ENCODE measurements at places on chromosomes 11 and 22.

DNA sequence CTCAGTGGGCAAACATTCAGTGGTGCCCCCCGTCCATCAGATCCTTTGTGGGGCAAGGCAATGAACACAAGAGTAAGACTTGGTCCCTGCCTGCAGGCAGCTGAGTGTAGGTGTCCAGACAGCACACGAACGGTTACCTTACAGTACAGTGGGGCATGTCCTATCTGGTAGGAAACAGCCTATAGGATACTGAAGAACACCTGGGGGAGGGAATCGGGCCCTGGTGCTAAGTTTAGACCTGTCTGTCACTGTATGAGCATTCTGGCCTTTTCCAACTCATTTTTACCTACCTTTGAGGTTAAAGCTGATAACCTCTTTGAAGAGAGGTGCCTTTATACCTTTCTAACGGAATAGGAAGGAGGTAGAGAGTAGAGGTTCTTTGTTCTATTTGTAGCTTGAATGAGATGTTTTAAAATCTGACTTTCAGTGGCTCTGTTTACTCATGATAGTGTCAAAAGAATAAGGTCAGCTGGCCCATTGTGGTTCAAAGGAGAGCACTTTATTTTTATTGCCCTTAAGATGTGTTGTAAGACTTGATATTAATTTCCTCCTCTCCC, 8.9 kb downstream of the ZNRF3 start:
- no peaks in the 10 kb centered on the region for H3K27me3 ChIP-seq
- no peak for DNase-seq
- no peak overlapping the region for H3K4me3 ChIP-seq
- no peaks in the 10 kb centered on the region for H3K36me3 ChIP-seq
- no peak overlapping the region for H3K27ac ChIP-seq

- no peaks in the 10 kb centered on the region for H3K27me3 ChIP-seq
- no peak overlapping the region for H3K27ac ChIP-seq
- no peaks in the 10 kb centered on the region for H3K4me1 ChIP-seq
- peaks cover 31% of the 10 kb centered on the region for H3K36me3 ChIP-seq
- no peak for DNase-seq
- H3K4me3 ChIP-seq: no peak overlapping the region
These were observed 11.3 kb downstream of the TRIM66 start for GRCh38 chr11:8671193-8671612.

GRCh38 chr22:24186892-24187670, 5.8 kb downstream of the SUSD2 start:
- no peak for DNase-seq
- H3K27me3 ChIP-seq: no peaks in the 10 kb centered on the region
- no peak overlapping the region for H3K4me3 ChIP-seq
- H3K36me3 ChIP-seq: no peaks in the 10 kb centered on the region
- H3K27ac ChIP-seq: no peak overlapping the region

DNA sequence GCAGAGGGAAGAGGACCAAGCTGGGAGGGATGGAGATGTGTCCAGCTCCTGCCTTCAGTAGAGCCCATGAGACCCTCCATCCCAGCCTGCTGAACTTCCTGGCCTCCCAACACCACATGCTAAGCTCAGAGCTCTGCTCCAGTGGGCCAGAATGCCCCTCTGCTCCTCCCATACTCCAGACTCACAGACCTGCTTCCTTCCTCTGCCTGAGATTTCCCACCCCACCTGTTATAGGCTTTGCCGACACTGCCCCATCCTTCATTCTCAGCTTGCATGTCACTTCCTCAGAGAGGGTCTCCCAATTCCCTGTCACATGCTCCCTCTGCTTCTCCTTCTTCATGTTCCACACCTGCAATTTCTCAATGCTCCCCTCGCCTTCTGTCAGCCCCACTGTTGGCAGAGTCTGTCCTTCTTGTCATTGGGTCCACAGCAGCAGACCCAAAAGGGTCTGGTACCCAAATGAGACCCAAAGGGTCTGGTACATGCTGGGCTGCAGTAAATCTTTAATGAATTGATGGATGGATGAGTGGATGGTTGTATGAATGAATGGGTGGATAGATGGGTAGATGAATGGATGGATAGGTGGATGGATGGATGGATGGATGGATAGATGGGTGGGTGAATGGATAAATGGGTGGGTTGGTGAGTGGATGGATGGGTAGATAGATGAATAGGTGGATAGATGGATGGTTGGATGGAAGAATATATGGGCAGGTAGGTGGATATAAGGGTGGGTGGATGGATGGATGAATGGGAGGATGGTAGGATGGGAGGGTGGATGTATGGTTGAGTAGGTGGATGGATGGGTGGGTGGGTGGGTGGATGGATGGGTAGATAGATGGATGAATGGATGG, 105.3 kb upstream of the FGF3 start:
- no peak overlapping the region for H3K4me3 ChIP-seq
- no peak for DNase-seq
- no peak overlapping the region for H3K27ac ChIP-seq
- H3K27me3 ChIP-seq: peaks cover 3% of the 10 kb centered on the region

DNA sequence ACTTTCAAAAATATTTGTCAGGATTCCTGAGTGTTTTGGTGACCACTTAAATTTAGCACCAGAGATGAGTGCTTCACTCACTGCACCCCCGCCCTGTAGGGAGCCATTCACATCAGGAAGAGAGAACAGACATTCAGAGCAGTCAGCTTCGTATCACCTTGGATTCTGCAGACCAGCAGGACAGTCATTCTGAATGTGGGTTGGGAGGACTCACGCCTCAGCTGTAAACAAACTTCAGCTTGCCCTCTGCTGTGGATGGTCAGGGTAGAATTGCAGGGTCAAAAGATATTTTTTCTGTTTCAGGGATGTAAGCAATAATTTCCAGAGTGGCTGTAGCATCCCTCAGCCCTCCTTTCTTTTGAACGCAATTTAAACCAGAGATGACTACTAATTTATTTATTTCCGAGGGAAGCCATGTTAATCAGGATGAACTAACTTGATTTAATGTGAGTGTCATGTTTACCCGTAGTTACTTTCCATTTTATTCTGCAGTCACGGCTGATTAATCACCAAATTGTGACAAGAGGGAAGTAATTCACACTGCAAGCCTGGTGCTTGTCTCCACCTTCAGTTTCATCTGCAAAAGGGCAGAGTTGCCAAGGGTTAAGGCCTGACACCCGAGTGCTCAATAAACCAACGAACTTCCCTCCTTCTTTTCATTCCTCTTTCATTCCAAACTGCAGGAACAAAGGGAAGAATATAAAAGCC, 174.2 kb upstream of the DDI1 start:
- no peak overlapping the region for H3K27ac ChIP-seq
- H3K27me3 ChIP-seq: no peaks in the 10 kb centered on the region
- H3K4me3 ChIP-seq: no peak overlapping the region
- no peaks in the 10 kb centered on the region for H3K4me1 ChIP-seq
- no peak for DNase-seq
- no peaks in the 10 kb centered on the region for H3K36me3 ChIP-seq

DNA sequence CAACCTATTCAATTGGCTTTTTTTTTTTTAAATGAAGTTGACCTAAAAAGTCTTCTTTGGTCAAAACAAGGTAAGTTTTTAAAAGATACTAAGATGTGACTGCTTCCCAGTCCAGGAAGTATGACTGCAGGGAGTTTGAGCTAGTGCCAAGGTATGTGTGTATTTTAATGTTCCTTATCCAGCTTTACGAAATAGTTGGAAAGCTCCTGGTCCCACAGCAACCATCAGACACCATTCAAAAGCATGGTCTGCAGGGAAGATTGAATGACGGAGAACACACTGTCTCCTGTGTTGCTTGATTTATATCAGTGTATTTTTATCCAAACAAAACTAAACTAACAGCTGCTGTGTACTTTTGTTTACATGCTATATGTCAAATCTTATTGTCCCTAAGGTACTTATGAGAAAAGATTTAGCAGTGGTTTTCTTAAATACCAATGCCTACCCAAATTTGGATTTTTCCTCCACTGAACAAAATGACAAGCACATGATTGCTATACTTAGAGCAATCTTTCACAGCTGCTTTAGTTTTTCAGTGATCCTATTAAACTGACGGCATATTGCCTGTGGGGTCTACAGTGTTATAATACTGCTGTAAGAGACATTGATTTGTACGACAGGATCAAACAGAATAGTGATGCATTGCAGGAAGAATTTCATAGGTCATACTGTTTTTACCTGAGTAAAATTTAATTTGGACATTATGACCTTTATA, 122.9 kb downstream of the DCDC1 start:
- DNase-seq: no peak
- no peaks in the 10 kb centered on the region for H3K36me3 ChIP-seq
- no peak overlapping the region for H3K27ac ChIP-seq
- H3K4me1 ChIP-seq: no peaks in the 10 kb centered on the region

GRCh38 chr11:132858223-132858622, 674.1 kb downstream of the OPCML start:
- no peak overlapping the region for H3K27ac ChIP-seq
- H3K27me3 ChIP-seq: no peaks in the 10 kb centered on the region
- no peaks in the 10 kb centered on the region for H3K36me3 ChIP-seq
- DNase-seq: no peak

DNA sequence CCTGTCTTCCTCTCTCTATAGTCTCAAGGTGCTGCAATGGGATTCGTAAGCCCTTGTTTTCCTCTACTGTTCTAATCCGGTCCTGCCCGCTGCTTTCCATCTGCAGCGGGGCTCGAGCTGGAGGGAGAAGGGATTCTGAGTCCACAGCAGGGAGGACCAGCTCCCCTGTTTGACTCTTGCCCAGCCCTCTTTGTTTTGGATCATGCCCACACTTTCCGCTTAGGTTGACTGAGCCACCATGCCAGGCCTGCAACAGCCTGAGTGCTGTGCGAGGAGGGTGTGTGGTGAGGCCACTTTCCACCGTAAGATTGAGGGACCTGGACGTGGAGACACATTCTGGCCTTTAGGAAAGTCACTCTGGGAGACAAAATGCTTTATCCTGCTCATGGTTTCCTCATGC, 58.3 kb downstream of the CEP164 start:
- H3K27me3 ChIP-seq: no peaks in the 10 kb centered on the region
- H3K4me3 ChIP-seq: no peak overlapping the region
- H3K4me1 ChIP-seq: no peaks in the 10 kb centered on the region
- no peak overlapping the region for H3K27ac ChIP-seq
- no peak for DNase-seq

DNA sequence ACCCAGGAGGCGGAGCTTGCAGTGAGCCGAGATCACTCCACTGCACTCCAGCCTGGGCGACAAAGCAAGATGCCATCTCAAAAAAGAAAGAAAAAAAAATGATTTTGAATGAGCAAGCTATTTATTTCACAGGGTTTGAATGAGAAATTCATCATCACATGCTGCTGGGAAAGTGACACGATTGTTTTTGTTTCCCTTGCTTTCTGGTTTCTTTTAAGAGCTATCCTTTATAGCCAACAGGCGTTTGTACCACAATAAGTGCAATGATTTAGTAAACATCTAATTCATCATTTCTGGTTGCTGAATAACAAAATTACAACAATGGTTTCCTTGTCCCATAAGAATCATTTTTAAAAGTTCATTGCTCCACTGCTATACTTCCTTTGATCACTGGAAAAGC, 129.9 kb downstream of the GUCY1A2 start:
- no peak for DNase-seq
- no peaks in the 10 kb centered on the region for H3K36me3 ChIP-seq
- no peaks in the 10 kb centered on the region for H3K4me1 ChIP-seq
- H3K27me3 ChIP-seq: no peaks in the 10 kb centered on the region
- H3K4me3 ChIP-seq: no peak overlapping the region

DNA sequence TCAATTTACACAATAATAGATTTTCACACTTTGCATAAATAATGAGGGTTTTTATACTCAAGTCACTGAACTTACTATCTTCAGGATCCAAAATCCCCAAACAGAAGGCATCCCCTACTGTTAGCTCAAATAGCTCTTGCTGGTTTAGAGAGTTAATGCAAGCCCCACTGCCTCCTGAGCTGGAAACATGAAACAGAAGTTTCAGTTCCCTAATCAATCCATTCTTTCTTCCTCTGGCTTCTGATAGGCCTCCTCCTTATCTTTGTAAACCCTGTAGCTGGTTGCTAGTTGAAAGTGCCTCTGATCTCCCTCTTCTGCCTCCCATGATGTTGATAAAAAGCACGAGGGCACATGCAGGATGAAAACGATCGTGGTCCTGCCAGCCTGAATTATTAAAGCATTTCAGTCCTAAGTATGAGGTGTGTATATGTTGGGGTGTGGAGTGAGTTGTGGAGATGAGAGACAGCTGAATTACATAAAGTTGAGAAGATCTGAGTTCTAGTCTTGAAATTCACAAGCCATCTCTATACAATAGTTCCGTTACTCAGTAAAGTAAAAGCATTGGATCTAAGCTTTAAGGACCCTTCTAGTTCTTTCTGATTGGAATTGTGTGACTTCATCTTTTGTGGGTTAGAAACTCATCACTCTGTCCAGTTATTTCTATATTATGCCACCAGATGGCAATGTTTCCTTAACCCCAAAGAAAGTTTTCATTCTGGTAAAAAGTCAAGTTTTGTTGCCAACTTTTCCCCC, 35.0 kb upstream of the EHF start:
- H3K4me1 ChIP-seq: no peaks in the 10 kb centered on the region
- no peak overlapping the region for H3K27ac ChIP-seq
- peak; percentile 65 for DNase-seq
- no peak overlapping the region for H3K4me3 ChIP-seq
- H3K36me3 ChIP-seq: no peaks in the 10 kb centered on the region

DNA sequence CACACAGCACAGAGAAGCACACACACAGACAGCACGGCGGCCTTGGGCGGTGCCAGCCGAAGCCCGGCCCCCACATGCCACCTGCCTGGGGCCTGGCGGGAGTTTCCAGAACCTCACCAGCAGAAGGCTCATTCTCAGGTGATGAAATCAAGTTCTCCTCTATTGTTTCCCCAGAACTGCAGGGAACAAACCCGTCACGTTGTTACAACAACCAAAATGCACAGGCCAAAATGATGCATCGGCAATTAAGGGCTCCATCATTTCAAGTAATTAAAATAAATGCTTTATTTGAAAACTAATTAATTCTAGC, 30.8 kb downstream of the GNB1L start:
- H3K36me3 ChIP-seq: peaks cover 1% of the 10 kb centered on the region
- no peak overlapping the region for H3K27ac ChIP-seq
- H3K4me1 ChIP-seq: no peaks in the 10 kb centered on the region
- no peak for DNase-seq
- no peak overlapping the region for H3K4me3 ChIP-seq
- H3K27me3 ChIP-seq: no peaks in the 10 kb centered on the region

GRCh38 chr22:45863981-45864751, 112.8 kb downstream of the WNT7B start:
- peaks cover 18% of the 10 kb centered on the region for H3K27me3 ChIP-seq
- no peak overlapping the region for H3K4me3 ChIP-seq
- no peak overlapping the region for H3K27ac ChIP-seq
- H3K36me3 ChIP-seq: no peaks in the 10 kb centered on the region

- no peaks in the 10 kb centered on the region for H3K4me1 ChIP-seq
- no peaks in the 10 kb centered on the region for H3K27me3 ChIP-seq
- no peaks in the 10 kb centered on the region for H3K36me3 ChIP-seq
- H3K4me3 ChIP-seq: no peak overlapping the region
- DNase-seq: no peak
- no peak overlapping the region for H3K27ac ChIP-seq
These were observed 44.4 kb downstream of the INSC start for GRCh38 chr11:15159085-15159484.

GRCh38 chr11:6927030-6927617, 898 bp downstream of the ZNF215 start:
- no peak overlapping the region for H3K27ac ChIP-seq
- DNase-seq: no peak
- peaks cover 9% of the 10 kb centered on the region for H3K4me1 ChIP-seq
- H3K36me3 ChIP-seq: no peaks in the 10 kb centered on the region

GRCh38 chr22:20028855-20029549, 8.1 kb downstream of the TANGO2 start:
- no peak overlapping the region for H3K27ac ChIP-seq
- peaks cover 4% of the 10 kb centered on the region for H3K36me3 ChIP-seq
- DNase-seq: no peak
- H3K4me3 ChIP-seq: no peak overlapping the region
- H3K27me3 ChIP-seq: no peaks in the 10 kb centered on the region

All from natural killer cell (primary cell).